ENCODE measurements at places on chromosomes 1 and 21. TPM values are rescaled to one million over a fixed set of nuclear protein-coding genes. Genes with fewer than 3 reads are reported as not detected.

The SLAMF7 gene
- 42.6 TPM for total RNA-seq

The CDK18 gene
- 3.3 TPM for total RNA-seq

DNA sequence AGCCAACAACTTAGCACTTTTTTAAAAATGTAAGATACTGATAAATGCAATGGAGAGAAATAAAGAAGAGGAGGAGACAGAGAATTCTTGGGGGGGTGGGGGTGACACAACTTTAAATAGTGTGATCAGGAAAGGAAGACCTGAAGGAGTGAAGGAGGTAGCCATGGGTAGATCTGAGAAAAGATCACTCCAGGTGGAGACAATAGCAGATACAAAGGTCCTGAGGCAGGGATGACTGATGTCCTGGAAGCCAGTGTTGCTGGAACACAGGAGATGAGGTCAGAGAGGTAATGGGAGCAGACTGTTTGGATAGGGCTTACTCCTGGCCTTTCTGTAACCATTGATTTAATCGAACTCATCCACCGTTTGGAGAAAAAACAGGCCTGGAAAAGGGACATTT lies 24.6 kb upstream of the TRABD2B start:
- DNase-seq = no peak

The GNAT2 gene
- 0.17 TPM for total RNA-seq

The ANKRD45 gene
- 0.34 TPM for total RNA-seq

DNA sequence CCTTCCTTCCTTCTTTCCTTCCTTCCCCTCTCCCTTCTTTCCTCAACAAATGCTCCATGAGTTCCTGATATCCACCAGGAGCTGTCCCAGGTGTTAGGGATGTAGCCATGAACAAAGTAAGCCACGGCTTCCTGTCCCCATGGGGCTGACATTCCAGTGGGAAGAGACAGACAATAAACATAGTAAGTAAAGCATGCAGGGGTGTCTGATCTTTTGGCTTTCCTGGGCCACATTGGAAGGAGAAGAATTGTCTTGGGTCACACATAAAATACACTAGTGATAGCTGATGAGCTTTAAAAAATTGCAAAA lies 81.5 kb upstream of the ZBTB40 start:
- DNase-seq = no peak

The PGBD5 gene
- not detected for total RNA-seq

DNA sequence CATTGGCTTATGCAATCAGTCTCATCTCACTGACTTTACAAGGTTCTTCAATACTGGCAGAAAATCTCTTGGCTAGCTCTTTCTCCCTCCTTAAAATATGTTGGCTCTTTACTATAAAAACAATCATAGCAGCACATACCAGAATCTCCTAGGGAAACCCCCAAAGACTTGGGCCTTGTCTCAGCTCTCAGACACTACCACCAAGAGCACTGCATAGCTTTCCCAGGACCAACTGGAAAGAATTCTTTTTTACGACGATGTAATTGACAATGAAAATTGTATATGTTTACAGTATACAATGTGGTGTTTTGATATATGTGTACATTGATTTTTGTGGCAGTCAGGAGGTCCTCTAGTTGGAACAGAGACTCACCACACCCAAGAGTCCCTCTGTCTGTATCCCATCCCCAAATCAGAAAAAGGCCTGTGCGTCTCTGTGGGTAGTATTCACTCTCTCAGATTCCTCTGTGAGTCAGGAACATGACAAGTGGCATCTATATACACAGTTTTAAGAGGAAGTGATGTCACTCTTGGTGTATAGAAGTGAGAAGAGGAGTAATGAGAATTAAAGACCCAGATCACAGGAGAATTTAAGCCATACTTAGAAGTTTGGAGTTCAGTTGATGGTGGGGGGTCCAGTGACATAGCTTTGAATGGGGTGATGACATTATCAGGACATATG lies 21.1 kb downstream of the SMAP2 start:
- DNase-seq = peak; percentile 59

The FAM3B gene
- not detected for total RNA-seq

The PROK1 gene
- not detected for total RNA-seq

GRCh38 chr1:205811660-205812059 lies 1.3 kb downstream of the SLC41A1 start:
- DNase-seq = no peak

The SLC16A4 gene
- 0.58 TPM for total RNA-seq

DNA sequence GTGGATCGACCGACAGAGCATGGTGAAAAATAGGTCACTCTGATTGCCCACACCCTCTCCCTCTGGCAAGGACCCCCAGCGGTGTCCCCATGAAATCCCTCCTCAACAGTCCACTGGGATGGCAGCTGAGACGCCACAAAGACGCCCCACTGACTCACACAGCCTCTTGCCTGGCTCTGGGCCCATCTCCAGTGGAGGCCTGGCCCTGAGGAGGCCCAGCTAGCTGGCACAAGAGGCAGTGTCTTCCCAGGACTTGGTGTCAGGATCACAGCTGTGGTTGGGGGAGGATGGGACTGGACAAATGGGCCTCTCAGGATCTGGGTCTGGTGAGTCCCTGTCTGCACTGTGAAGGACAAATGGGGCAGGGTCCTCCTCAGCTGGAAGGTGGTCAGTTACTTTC lies 4.6 kb downstream of the ALX3 start:
- DNase-seq = no peak

The RYR2 gene
- 0.19 TPM for total RNA-seq

DNA sequence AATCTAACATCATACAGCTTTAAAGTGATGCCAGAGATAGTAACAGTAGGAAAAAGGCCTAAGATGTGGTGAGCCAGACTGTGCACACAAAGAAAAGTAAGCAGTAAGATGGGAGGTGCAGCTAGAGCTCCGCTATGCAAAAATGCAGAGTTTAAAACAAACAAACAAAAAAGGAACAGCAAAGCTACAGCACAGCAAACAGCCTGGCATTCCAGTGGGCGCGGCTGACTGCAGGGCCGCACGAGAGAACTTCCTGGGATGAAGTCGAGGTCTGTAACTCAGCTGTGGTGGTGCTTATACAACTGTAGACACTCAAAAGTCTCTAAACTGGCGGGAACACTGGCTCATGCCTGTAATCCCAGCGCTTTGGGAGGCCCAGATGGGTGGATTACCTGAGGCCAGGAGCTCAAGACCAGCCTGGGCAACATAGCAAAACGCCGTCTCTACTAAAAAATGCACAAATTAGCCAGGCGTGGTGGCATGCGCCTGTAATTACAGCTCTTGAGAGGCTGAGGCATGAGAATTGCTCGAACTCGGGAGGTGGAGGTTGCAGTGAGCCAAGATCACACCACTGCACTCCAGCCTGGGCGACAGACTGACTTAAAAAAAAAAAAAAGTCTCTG lies 30.1 kb downstream of the PRDM15 start:
- DNase-seq = no peak

GRCh38 chr21:43211760-43212115 lies 42.9 kb downstream of the CRYAA start:
- no peak for DNase-seq

GRCh38 chr1:177586429-177586828 lies 383.4 kb downstream of the SEC16B start:
- DNase-seq = no peak
